Left ventricle myocardium inferior (tissue), 1 donor: ENCODE measurements at places on chromosomes 13 and 19.

- no peak for DNase-seq
Measured at GRCh38 chr13:19591864-19592263, 30.5 kb upstream of the TPTE2 start.

DNA sequence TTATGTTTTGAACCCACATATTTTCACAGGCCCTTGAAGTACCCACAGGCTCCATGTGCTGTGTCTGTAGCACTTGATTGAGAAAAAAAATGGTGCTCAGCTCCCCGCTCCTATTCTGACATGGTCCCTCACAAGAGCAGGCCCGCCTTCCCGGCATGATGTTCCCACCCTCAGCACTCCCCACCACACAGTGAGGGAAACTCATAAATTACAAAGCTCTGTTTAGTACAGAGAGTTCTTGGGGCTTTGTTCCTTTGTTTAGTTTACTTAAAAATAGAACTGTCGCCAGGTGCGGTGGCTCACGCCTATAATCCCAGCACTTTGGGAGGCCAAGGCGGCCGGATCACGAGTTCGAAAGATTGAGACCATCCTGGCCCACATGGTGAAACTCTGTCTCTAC, 25.9 kb upstream of the ABCC4 start:
- DNase-seq = no peak

DNA sequence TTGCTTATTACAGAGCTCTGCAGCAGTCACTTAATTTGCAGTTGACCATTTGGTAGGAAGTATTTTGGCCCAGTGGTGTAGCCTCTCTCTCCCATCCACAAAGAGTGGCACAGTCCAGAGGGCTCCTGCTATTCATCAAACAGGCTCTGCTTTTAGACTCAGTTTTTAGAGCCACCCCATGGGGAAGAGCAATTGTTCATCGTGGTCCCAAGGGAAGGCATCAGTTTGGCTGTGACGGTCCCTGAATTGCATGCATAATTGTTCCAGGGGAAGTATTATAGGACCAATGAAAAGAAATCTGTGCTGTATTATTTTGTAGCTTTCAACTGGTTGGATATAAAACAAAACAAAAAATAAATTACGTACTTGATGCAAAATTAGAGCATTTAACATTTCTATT, 799.0 kb downstream of the DACH1 start:
- DNase-seq = no peak

DNA sequence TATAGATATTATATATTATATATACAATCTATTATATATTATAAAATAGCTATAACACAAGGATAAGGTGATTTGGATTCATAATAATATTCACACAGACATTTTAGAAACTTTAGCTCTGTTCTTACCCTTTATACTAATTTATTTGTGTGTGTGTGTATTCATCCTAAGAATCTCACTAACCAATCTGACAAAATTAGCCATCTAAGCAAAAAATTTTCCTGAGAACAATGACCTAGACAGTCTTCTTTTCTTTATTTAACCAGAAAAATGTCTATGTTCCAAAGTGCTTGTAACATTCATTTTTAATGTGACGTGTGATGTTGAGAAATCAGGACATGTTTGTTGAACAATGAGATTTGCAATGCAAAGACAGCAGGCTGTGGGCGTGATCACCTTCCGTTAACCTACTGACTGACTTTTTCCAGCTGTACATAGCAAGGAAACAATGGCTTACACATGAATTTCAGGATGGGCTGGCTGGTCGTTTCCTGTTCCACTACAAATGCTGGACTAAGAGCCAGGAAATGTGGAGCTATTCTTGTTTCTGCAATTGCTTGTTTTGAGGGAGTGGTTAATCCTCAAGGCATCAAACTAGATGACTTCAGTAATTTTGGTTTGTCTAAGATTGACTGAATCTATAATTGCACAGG, 634.6 kb upstream of the ARGLU1 start:
- DNase-seq = peak; percentile 31

GRCh38 chr19:15114153-15114540, 6.9 kb downstream of the SYDE1 start:
- no peak for DNase-seq

GRCh38 chr19:49210108-49210900, 52.7 kb downstream of the TRPM4 start:
- no peak for DNase-seq

- no peak for DNase-seq
Measured at GRCh38 chr13:25001476-25002206, 94.3 kb upstream of the PABPC3 start.

DNA sequence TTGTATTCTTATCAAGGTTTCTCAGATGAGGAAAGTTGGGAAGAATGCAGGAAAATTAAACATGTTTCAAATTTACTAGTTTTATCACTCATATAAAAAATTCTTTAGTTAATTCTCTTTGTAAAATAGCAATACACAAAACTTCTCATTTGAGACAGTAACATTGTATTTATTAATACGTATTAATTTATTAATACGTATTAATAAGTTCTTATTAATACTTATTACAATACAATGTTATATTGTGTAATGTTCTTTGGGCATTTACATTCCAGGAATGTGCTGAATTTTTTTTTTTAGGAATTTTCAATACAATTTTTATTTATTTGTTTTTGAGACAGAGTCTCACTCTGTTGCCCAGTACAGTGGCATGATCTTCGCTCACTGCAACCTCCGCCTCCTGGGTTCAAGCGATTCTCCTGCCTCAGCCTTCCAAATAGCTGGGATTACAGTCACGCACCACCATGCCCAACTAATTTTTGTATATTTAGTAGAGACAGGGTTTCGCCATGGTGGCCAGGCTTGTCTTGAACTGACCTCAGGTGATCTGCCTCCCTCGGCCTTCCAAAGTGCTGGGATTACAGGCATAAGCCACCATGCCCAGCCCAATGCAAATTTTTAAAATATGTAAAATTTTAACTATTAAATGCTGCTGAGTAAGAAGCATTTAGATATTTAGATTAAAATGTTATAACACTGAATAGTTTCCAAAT, 31.6 kb downstream of the MBNL2 start:
- DNase-seq = no peak
